CD4-positive, alpha-beta T cell treated with Interleukin-6 at 100 ng/mL for 8 hours (primary cell): ENCODE measurements at places on chromosomes 11 and 22.

- DNase-seq, result no peak
Measured at GRCh38 chr11:92962446-92962845, 7.0 kb upstream of the MTNR1B start.

DNA sequence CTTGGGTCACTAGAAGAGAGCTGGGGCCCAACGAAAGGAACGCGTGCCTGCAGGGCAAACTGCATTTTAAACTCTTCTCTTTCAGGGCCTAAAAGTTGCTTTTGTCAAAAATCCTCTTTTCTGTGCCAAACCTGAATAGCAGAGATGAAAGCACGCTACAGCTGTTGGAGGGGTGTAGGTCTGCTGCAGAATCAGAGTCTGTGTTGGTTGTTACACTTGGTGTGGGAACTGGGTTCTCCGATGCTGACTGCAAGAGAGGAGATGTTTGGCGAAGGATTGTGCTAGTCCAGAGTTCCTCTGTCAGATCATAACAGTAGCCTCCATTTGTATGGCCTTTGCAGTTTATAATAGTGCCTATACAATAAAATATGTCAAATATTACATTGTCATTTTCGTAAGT lies 41.8 kb downstream of the BARX2 start:
- no peak for DNase-seq

DNA sequence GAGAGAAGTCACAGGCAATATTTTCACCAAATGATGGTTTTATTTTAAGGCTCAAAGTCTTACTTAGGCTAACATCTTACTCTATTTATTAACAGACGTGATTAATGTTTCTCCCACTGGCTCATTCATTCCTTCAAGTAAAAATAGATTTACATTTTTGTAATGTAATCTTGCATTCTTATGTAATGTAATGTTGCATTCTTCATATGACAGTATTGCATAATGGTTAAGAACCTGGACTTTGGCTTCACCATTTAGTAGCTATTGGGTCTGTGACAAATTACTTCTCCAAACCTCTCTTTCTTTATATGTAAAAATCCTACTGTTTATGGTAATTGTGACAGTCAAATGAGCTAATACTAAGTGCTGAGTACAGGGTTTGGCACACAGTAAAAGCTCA lies 3.3 kb upstream of the DIXDC1 start:
- DNase-seq, result no peak

- no peak for DNase-seq
Measured at GRCh38 chr11:83823461-83824025, 537.4 kb upstream of the CCDC90B start.

GRCh38 chr11:62984451-62984991 lies at the start of gene SLC22A6:
TSS of gene SLC22A6 (minus strand) at chr11:62984967. CDS start at chr11:62984690, 277 bp downstream.
- no peak for DNase-seq

- no peak for DNase-seq
Measured at GRCh38 chr11:86101493-86101892, 32.6 kb upstream of the PICALM start.

GRCh38 chr22:28051787-28052356 lies 132.8 kb upstream of the PITPNB start:
- DNase-seq, result no peak

DNA sequence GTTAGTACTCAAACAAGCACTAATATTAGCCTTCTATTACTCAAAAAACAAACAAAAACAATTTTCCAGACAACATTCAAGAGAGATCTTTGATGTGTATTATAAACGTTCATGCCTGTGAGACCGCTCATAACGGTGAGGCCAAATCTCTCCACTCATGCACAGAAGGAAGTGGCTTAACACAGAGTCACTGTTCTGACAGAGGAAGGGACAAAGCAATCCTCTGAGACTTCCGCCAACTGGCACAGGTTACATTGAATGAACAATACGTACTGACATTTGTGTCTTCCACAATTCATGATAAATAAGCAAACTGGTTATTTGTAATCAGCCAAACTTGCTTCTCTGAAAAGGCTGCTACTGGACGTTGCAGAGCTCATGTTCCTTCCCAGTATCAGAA lies 30.5 kb downstream of the CHKA start:
- no peak for DNase-seq

DNA sequence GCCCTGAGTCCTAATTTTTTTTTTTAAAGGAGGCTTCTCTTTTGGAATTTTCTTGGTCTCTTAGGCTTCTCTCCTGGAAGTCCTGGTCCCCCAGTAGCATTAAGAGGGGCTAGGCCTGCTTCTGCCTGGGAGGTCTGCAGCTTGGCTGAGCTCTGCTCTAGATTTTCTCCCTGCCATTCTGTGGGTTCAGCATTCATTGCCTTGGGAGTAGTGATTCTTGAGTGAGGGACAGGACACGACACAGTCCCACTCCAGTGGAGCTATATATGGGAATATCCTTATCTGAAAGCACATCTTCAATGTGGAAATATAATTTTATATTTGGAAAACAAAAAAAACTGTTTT lies 3.7 kb downstream of the IGSF22 start:
- DNase-seq, result no peak

DNA sequence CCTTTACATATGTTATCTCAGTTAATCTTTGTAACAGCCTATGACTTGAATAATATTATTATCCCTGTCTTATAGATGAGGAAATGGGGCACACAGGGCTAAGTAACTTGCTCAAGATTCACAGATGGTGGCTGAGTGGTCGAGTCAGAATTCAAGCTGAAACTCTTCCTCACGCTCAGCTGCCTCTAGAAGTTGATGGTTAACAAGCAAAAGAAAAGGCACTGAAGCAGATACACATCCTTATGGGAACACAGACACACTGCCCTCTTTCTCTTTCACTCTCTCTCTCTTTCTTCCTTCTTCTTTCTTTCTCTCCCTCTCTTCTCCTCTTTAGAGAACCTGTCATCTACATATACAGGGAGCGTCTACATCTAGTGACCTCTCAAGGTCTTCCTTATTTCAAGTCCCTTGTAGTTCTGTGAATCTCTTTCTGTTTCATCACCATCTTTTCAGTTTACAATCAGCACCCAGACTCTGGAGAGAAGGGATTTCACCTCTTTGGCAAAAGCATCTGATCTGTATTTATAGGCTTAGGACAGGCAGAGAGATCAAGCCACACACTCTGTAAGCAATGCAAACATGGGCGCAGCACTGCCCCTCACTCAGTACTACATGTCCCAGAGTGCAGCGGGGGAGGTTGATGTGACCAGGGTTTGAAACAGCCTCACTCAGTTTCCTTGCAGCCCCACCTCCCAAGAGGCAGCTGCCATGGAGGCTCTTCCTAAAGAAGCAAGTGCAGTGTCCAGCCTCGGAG lies 75.7 kb downstream of the GRAMD1B start:
- no peak for DNase-seq

- DNase-seq, result peak; percentile 58
Measured at GRCh38 chr11:65366340-65366773, 11.8 kb downstream of the TIGD3 start.

GRCh38 chr11:217704-218103 lies 10.2 kb downstream of the RIC8A start:
- no peak for DNase-seq

DNA sequence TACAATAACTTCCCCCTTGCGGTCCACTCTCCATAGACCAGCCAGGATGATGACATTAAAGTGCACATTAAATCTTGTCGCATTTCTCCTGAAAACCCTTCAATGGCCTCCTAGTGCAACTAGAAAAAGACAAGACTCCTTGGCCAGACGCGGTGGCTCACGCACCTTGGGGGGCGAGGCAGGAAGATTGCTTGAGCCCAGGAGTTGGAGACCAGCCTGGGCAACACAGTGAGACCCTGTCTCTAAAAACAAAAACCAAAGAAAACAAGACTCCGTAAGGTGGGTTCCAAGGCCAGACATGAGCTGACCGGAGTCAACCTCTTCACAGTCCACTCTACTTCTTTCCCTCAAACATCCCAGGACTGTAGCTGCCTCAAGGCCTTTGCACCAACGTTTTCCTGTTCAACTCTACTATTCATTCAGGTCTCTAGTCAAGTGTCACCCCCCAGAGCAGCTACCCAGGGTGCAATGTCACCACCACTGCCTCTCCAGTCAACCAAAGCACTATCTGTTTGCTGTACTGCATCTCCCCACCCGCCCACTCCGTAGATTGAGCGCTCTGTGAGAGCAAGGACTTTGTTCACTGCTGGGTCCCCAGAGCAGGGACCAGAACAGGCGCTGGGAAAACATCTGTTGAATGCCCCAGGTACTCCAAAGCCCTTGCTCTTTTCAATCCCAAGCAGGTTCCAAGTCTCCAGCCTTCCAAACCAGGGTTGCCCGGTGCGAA lies 739 bp downstream of the ZMAT5 start:
- no peak for DNase-seq

- no peak for DNase-seq
Measured at GRCh38 chr22:26445577-26446275, 16.7 kb downstream of the ASPHD2 start.

- DNase-seq, result no peak
Measured at GRCh38 chr11:93330446-93330984, at the start of gene DEUP1. TSS of gene DEUP1 (plus strand) at chr11:93330742. CDS start at chr11:93332260, 1,518 bp downstream.

GRCh38 chr22:36298601-36299000 lies 45.7 kb downstream of the APOL1 start:
- DNase-seq, result no peak

GRCh38 chr11:122193457-122193856 lies 77.4 kb upstream of the BLID start:
- DNase-seq, result no peak

DNA sequence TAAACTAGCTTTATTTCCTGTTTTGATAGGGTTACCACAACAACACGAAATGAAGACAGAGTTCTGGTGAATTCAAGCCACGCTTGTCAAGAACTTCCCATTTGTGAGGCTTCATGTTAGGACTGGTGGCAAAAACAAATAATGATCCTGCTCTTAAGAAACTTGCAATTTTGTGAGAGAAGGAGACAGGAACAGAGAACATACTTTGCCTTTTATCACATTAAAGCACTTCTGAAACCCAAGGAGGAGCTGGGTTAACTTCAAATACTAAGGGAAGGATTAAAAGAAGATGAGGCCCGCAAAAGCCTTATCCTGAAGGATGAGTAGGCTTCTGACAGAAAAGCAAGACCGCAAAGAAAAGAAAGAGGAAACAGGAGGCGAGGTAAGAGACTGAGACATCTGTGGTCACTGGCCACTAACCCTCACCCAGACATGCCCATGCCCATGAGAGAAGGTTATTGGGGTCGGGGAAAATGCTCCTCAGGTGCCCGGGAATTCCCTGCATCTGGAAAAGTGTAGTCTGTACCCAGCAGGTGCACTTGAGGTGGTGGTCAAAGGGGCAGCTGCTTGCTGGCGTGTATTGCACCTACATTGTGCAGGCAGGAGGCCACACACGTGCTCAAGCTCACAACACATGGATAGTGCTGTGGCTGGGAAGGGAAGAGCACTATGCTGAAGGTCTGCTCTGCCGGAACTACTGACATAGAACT lies 50.5 kb downstream of the MAPK1 start:
- peak; percentile 75 for DNase-seq

- no peak for DNase-seq
Measured at GRCh38 chr11:114384487-114384886, 15.8 kb downstream of the C11orf71 start.

GRCh38 chr11:8917157-8917825 lies 6.3 kb downstream of the AKIP1 start:
- no peak for DNase-seq

DNA sequence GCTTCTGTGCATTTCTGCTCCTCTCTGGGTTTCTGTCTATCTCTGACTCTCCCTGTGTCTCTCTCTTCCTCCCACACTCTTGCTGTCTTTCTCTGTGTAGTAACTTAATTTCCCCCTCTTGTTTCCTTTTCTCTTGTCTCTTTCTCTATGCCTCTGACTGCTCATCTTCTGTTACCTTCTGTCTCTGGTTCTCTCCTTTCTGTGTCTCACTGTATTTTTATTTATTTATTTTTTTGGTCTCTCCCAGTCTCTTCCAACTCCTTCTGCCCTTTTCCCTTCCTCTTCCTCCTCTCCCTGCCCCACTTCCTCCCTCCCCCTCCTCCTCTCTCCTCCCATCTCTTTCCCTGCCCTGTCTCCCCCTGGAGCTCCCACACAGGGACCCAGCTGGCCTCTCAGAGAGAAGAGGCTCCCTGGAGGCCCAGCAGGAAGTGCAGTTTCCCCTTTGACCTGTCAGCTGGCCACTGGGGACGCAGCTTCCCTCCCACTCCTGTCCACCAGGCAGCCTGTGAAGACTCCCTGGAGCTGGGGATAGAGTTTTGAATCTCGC lies 38.3 kb upstream of the MYH9 start:
- no peak for DNase-seq

DNA sequence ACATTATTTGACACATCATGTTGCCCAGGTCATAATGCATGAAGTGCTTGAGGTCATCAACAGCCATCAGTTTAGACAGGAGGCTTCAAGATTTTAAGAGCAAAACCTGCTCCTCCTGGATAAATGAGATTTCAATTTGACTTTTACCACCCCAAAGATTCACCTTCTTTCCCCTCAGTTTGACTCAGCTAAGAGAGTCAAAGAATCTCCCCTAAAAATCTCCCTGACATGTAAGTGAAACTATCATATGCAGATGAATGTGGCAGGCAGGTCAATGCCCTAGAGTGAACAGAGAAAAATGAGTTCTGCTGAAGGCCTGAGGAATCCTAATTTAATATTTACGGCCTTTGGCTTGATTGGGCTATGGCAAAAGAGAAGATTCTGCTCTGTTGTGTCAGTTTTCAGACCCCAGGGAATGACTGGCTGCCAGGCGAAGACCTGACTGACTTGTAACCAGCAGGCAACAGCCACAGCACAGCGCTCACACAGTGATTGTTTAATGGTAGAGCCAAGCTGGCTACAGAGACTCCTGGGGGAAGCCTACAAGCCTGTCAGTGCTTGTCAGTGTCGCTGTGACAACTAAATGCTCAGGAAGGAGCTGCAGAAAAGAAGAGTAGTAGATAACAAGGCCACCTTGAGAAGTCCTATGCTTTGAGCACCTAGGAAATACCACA lies 491.2 kb upstream of the LRRC4C start:
- DNase-seq, result no peak

- peak; percentile 77 for DNase-seq
Measured at GRCh38 chr11:35077709-35078469, 61.1 kb upstream of the CD44 start.

GRCh38 chr22:22085702-22086500 lies 103.3 kb upstream of the TOP3B start:
- no peak for DNase-seq

DNA sequence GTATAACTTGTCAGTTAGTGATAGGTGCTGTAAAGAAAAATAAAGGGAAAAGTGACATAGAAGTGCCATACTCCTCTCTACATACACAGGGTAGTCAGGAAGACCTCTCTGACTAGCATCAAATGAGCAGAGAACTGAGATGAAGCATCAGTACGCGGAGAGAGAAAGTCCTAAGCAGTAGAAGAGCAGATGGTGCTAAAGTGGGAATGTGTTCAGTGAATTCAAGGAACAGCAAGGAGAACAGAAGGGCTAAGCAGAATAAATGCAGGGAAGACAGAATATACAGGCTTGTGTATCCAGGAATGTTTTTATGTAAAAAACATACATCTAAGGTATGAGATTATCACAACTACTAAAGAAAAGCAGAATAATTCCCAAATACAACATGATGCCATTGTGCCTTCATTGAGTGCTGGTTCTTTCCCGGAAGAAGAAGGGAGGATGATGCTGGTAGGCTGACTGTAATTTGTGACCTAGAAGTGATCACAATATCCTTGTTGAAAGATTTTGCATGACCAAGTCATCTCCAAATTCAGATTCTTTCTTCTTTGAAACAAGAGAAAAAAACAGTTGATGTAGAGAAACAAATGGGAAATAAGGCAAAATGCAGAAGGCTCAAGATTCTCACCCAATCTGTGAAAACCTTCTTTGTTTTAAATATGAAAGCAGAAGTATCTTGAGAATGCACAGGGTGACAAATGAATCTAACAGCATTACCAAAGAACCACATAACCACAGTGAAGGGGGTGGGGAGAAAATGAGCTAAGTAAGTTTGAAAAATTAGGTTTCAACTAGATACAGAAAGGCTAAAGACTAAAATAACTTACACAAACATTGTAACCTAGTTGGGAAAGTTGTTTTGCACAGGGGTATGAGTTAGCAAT lies 20.5 kb downstream of the MRE11 start:
- no peak for DNase-seq
